Natural killer cell (primary cell): ENCODE measurements at places on chromosomes 2 and 18.

DNA sequence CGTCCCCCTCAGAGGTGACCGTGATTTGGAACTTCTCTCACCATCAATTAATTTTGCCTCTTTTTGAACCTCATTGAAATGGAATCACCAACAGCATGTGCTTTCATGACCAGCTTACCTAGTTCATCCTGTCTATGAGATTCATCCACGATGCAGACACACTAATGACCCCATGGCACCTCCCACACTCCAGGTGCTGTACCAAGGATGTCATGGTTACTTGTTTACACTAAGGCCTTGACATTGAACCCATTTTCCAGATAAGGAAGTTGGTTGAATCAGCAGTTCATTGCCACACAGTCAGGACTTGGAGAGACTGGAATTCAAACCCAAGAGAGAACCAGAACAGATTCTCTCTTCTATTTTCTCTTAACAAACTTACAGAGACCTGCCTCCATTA lies 139.0 kb downstream of the ZFP36L2 start:
- DNase-seq, result no peak

GRCh38 chr18:10454681-10455557 lies 484 bp downstream of the APCDD1 start:
- no peak for DNase-seq

DNA sequence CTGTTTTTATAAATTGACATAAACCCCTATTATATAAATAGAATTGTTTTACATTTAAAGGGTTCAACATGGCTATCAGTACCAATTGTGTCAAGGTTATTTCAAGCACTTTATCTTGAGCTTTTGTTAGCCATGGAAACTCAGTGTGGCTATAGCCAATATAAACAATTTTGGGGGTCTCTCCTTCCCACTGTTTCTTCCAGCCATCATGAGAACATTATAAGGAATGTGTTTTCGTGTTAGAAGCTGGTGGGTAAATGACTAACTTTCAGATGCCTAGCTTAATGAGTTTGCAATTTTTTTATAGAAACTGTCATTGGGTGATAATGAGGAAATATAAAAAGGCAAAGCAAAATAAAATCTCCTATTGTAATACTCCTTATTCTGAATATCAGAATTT lies 153.5 kb upstream of the FOSL2 start:
- DNase-seq, result no peak

DNA sequence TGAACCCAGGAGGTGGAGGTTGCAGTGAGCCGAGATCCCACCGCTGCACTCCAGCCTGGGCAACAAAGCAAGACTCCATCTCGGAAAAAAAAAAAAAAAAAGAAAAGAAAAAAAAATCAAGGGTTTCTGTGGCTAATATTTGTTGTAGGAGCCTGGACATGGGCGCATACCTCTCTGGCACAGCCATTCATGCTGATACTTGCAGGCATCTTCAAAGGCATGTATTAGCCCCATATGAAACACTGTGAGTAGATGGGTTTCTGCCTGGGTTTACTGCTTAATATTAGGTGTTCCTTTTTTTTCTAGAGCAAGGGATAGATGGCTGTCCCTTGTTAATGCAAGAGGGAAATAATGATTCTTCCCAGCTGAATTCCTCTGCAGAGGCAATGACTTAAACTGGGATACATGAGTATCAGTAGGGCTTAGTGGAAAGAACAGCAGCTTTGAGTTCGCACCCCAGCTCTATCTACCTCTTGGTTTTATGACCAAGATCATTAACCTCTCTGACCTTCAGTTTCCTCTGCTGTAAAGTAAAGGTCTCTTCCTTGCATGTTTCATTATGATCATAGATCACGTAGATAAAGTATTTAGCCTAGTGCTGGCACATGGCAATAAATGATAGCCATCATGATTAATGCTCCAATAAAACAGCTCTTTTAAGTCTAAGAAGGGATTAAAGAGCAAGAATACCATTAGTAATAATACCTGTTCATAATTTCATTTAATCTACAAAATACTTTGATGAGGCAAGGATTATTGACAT lies 4.5 kb upstream of the ATL2 start:
- DNase-seq, result no peak

DNA sequence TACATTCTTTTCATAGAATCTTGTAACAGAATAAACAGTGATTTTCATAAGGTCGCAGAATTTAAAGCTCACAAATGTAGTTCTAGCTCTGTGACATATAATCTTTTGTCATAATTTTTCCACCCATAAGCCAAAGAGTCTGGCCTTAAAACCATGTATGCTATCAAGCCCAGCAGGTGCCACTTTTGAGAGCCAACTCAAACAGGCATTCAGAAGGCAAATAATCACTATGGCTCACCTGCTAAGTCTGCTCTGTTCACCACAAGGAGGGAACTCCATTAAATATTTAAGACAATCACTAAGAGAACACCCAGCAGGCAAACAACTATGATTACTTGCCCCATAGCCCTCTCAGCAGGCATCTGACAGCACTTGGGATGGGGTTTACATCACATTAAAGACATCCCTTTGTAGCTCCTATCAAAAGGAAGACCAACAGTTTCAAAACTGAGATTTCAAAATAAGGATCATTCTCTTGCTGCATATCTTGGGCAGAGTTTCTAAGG lies 241.6 kb downstream of the PDE11A start:
- DNase-seq, result no peak

GRCh38 chr18:59604877-59605276 lies 92.3 kb downstream of the CCBE1 start:
- no peak for DNase-seq

DNA sequence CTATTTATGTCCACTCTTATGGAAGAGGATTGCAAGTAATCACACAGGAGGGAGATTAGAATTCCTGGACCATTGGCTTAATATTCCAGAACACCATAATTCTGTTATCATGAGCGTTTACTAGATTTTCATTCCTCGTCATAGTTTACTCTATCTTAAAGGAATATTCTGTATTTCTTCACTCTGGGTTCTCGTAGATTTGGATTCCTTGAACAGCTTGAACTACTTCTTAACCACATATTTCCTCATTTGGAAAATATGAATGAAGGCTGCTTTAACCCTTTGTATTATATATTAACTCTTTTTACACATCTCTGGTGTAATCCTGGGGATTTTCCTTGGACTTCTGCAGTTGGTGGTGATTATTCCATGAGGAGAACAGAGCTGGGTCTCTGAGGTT lies 46.3 kb upstream of the CCBE1 start:
- DNase-seq, result no peak

DNA sequence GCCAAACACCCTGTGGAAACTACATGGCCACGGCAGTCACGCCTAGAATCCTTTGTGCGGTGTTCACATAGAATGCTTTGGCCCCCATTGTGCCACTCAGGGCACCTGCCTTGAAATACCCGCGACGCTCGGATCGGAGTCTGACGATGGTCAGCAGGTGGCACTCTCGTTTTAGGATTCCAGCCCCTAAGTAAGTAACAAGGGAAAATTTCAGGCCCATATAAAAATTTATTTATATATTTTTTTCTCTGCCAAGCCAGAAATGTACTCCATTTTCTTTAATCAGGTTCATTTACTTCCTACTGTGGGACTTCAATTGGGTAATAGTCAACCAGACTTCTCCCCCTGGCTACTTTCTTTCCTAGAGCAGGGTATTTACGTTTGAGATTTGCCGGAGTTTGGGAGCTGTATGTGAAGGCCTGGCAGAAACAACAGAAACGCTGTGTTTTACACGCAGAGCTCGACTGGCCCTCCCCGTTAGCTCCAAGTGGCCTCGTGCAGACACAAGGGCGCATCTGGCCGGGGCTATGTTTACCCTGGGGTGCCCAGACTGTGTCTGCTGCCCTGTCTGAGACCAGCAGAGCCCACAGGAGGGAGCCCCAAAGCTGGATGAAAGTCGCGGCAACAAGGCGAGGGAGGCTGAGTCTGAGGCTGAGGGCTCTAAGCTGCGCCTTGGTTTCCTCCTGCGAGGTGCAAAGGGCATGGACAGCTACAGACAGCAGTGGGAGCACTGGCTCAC lies 41.6 kb downstream of the LRRC30 start:
- no peak for DNase-seq

GRCh38 chr18:12283666-12284065 lies 24.4 kb upstream of the TUBB6 start:
- no peak for DNase-seq

GRCh38 chr18:64203295-64203694 lies 54.4 kb upstream of the LINC00305 start:
- DNase-seq, result no peak

DNA sequence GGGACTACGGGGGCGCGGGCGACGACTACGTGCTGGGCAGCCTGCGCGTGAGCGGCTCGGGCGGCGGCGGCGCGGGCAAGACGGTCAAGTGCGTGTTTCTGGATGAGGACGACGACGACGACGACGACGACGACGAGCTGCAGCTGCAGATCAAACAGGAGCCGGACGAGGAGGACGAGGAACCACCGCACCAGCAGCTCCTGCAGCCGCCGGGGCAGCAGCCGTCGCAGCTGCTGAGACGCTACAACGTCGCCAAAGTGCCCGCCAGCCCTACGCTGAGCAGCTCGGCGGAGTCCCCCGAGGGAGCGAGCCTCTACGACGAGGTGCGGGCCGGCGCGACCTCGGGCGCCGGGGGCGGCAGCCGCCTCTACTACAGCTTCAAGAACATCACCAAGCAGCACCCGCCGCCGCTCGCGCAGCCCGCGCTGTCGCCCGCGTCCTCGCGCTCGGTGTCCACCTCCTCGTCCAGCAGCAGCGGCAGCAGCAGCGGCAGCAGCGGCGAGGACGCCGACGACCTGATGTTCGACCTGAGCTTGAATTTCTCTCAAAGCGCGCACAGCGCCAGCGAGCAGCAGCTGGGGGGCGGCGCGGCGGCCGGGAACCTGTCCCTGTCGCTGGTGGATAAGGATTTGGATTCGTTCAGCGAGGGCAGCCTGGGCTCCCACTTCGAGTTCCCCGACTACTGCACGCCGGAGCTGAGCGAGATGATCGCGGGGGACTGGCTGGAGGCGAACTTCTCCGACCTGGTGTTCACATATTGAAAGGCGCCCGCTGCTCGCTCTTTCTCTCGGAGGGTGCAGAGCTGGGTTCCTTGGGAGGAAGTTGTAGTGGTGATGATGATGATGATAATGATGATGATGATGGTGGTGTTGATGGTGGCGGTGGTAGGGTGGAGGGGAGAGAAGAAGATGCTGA lies 1.4 kb downstream of the SOX11 start:
- DNase-seq, result no peak

- DNase-seq, result no peak
Measured at GRCh38 chr2:1925516-1925915, 181.2 kb upstream of the PXDN start.

DNA sequence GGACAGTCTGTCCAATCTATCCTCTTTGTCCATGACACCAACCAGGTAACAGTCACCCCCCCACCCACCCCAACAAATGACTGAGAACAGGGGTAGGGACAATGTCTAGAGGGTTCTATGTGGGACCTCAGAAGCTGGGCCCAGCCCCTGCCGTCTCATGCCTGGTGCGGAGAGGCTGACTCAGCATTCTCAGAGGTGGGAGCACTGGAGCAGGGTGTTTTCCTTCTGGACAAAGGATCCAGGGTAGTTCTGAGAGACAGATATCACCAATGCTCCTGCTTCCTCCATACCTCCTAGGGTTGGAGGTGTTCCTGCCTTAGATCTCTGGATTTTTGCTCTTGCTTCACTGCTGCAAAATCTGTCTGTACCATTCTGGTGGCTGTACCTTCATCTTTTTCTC lies 33.9 kb upstream of the SP100 start:
- no peak for DNase-seq

- no peak for DNase-seq
Measured at GRCh38 chr18:48821251-48821590, 129.5 kb downstream of the SMAD7 start.

GRCh38 chr2:184814421-184814820 lies 216.1 kb downstream of the ZNF804A start:
- DNase-seq, result no peak

- no peak for DNase-seq
Measured at GRCh38 chr2:182907081-182907830, 40.8 kb upstream of the FRZB start.

DNA sequence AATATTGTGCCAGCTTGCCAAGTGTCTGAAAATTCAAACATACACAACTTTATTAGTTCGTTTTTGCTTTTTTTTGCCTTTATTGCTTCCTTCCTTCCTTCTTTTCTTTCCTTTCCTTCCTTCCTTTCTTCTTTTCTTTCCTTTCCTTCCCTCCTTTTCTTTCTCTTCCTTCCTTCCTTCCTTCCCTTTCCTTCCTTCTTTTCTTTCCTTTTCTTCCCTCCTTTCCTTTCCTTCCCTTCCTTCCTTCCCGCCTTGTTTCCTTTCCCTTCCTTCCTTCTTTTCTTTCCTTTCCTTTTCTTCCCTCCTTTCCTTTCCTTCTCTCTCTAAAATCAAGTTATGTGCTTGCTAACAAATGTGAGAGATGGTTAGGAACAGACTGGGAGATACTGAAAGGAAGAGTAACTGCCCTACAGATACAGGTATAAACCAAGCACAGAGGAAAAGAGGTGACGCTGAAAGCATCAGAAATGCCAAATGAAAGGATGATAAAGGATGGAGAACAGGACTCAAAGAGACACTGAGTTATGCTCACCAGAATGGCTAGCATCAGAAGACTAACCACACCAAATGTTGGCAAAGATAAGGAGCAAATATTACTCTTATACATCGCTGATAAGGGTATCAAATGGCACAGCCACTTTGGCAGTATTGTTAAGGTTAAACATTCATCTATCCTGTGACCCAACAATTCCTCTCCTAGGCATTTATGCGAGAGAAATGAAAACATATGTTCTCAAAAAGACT lies 151.6 kb downstream of the MREG start:
- DNase-seq, result no peak

GRCh38 chr2:111950236-111950635 lies 51.8 kb downstream of the MERTK start:
- no peak for DNase-seq
